ENCODE measurements at places on chromosomes 2 and 18. TPM values are rescaled to one million over a fixed set of nuclear protein-coding genes. Genes with fewer than 3 reads are reported as not detected.

The CIB4 gene
- not detected for total RNA-seq

DNA sequence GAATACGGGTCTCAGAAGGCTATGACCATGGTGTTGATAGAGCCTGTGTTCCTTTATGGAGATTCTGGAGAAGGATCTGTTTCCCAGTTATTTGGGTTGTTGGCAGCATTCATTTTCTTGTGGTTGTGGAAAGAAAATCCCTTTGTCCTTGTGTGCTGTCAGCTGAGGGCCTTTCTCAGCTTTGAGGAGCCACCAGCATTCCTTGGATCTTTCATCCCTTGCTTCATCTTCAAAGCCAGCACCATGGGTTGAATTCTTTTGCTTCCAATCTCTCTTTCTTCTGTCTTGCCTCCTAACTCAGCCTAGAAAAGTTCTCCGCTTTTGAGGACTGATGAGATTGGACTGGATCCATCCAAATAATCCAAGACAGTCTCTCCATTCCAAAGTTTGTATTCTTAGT lies 103.2 kb upstream of the MMADHC start:
- no peak for DNase-seq

DNA sequence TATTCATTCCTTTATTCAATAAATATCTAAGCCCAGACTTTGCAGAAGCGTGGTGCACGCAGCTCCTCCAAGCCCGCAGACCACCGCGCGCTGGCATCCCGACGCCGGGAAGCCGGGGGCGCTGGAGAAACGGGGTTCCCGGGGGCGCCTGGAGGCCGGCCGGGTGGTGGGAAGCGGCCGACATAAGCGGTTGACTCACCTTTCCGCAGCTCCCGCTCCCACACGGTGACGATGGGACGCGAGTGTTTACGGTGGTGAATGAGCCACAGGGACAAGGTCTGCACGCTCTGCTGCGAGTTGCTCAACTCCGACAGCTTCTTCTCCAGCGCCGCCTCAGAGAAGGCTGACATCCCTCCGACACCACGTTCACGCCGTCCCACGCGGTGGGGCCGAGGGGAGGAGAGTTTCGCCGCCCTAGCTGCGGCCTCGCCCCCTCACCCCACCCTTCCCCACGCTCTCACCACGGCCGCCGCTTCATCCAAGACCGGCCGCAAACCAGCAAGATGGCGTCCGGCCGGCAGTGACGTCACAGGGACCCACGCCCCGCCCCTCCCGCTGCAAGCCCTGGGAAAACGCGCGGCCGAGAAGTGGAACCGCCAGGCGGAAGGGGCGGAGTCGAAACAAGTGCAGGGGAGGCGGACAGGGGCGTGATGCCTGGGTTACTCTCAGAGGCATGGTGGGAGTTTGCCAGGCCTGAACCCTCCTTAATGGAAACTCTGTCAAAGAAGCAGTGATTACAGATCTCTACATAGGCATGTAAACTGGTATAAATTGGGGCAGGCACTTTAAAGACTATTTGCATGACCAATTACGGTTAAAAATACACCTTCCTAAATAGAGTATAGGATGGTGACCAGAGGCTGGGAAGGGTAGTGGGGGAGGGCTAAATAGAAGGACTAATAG lies at the start of gene RPRD1A:
Gene RPRD1A (minus strand): TSS at position 505 of the 903 bp plus-strand sequence. CDS start 155 bp downstream, at position 350.
- DNase-seq, result peak; percentile 76

DNA sequence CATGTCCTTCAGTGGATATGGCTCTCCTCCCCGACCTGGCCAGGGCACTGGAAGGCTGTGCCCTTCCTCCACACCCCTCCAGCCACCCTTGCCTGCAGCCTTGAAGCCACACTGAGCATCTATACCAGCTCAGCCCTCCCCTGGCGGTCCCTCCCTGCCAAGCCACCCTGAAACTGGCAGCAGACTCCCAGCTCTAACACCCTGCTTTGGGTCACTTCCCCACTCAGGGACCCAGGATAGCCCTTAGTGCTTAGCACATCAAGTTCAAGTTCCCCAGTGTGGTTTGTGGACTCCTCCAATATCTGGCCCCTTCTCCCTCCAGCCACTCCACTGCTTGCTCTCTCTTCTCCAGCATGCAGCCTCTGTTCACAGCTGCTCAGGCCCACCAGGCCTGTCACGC lies 89.4 kb downstream of the TNS1 start:
- no peak for DNase-seq

DNA sequence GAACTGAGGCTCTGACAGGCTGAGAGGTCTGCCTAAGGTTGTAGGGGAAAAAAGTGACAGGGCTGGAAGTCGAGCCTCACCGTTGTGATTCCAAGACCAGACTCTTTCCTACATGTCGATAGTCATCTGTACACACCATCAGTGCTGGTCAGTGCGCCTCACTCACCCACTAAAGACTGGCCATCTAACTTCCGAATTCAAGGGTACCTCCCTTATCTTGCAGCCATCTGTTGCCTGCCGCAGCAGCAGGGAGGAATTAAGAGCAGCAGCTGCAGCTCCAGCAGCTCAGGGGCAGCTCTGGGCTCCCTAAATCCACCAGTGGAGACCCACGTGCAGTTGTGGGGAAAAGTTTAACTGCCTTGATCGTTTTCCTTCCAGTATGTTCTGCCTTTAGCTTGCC lies 32.6 kb upstream of the GPR39 start:
- no peak for DNase-seq

GRCh38 chr2:199958014-199958413 lies 2.6 kb downstream of the MAIP1 start:
- DNase-seq, result no peak

DNA sequence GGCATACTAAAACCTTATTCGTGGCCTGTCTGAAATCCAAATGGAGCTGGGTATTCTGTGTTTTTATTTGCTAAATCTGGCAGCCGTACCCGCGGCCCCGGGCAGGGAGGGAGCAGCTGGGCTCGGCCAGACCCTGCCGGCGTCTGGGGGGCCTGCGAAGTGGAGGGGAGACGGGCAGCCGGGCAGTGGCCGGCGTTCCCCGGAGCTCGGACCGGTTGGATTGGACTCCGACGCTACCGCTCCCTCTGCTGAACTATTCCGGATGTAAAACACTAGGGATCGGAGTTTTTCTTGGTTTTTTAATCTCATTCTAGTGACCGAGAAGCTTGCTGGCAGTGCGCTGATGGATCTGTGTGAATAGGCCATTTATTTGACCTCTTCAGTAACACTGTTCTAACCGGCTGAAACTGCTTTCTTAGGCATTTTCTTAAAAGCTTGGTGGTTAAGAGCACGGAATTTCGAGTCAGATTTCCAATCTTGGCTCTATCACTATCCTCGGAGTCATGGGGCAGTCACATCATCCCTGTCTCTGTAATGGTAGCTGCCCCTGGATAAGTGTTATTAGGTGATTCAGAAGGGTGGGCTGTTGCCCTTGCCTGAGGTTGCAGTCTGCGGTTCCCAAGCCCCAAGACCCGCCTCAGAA lies 694 bp downstream of the UNC50 start:
- no peak for DNase-seq

GRCh38 chr18:33316146-33316587 lies 124.4 kb downstream of the CCDC178 start:
- DNase-seq, result no peak

The METAP1D gene
- total RNA-seq, result 7.6 TPM

DNA sequence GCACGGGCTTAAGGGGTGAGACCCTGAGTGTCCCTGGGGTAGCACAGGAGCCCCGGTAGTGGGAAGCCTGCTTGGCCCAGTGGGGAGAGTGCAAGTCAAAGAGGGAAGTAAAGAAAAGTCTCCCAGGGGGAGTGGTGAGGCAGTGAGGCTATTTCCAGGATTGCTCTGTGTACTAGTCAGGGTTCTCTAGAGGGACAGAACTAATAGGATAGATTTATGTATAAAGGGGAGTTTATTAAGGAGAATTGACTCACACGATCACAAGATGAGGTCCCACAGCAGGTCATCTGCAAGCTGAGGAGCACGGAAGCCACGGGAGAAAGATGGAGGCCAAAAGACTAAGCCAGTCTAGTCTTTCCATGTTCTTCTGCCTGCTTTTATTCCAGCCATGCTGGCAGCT lies 45.5 kb downstream of the CMPK2 start:
- no peak for DNase-seq

The SNRNP27 gene
- 25.5 TPM for total RNA-seq

- no peak for DNase-seq
These were observed 854 bp downstream of the GPR155 start for GRCh38 chr2:174485788-174486562.

DNA sequence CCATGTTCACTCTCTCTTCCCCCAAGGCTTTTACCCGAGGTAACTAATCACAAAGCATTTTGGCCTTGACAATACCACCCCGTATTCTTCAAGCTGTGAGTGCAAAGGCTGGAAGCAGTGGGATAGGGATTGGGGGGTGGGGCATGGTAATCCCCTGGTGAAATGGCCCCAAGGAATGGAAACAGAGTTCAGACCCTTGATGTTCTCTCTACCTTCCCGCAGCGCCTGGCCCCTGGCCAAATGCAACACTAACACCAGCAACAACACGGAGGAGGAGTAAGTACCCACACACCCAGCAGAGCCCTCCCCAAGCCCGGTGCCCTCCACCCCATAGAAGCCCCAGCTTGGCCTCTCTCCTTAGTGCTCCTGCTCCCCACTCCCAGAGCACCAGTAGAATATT lies 36.9 kb downstream of the CNGA3 start:
- DNase-seq, result no peak

DNA sequence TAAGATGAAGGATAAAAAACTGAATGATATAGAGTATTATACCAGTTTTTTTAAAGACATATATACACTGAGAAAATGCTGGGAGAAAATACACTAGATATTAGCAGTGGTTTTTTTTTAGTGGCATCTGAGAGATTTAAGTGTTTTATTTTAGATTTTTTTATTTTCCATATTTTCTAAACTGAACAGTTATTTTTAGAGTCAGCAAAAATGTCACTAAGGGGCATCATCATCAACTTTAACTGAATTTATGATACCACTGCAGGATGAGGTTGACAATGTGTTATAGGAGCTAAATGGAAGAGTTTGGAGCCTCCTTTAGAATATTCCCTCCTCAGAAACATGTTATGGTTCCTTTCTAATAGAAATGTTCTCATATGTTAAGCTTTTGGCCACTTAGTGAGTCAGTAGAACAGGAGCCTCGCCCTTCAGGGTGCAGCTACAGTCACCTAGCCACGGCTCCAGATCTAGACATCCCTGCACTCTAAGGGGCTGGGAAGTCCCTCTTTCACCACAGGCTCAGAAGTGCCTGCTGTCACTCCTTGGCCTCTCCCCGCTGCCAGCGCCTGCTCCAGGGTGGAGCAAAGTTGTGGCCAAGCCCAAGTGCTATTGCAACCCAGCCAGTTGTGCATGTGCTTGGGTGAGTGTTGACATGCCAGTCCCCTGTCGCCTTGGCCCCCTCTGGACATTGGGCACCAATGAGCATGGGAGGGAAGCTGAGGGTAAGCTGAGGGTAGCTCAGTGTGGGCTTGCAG lies 210.7 kb upstream of the RASGRP3 start:
- no peak for DNase-seq

The UGT1A5 gene
- not detected for total RNA-seq

DNA sequence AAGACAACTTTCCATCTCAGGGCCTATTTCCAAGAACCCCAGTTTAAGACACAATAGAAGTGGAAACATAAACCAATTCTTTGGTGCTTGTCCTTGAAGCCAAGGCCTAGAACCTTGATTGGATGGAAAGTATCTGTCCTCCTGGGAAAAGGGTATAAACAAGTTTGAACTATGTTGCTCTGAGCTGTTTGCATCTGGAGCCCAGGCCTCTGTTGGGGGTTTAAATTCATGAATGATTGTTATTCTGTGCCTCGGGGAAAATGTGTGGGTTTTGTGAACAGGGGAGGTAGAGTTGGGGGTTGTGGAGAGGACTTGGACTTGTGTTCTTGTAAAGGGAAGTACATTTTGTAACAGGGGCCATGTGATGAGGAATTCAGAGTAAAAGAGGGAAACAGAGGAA lies 406.1 kb downstream of the SLC4A3 start:
- DNase-seq, result no peak

DNA sequence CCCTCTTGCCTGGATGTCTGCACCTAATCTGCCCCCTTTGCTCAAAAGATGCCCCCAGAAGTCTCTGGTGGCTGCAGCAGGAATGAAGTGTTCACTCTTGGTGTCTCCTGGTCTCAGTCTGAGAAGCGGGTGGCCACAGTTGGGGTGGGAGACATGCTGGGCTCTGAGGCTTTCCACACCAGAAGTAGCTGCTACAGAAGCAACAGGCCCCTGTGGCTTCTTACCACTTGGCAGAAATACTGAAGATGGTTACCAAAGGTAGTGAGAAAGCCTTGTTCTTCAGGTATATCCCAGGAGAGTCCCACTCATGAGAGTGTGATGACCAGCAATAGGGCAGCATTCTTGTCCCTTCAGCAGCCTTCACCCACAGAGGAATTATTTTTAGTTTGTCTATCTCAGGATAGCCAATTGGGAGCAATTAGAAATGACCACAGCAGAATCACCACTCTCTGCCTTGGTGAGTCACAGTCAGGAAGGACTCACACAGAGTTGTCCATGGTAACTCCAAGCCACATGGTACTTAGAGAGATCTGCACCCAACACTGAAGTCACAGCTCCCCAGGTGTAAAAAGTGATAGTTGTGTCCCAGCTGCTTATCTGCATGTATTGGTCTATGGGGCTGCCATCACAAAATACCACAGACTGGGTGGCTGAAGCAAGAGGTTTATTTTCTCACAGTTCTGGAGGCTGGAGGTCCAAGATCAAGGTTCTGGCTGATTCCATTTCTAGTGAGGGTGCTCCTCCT lies 169.8 kb upstream of the ID2 start:
- DNase-seq, result no peak

GRCh38 chr2:50118905-50119702 lies 912.8 kb downstream of the NRXN1 start:
- DNase-seq, result no peak

The SLC38A11 gene
- not detected for total RNA-seq

DNA sequence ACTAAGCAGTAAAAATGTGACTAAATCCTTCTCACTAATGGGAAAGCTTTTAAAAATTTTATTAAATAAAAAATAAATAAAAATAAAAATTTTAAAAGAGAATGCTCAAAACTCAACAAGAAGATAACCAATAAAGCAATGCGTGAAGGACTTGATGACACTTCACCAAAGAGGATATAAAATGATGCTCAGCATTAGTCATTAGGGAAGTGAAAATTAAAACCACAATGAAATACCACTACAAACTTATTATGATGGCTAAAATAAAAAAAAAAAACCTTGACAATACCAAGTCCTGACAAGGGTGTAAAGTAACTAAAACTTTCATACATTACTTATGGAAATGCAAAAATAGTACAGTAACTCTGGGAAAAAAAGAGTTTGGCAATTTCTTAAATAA lies 3.3 kb upstream of the WDR75 start:
- no peak for DNase-seq

GRCh38 chr2:46970334-46971288 lies 55.0 kb upstream of the MCFD2 start:
- DNase-seq, result no peak

- no peak for DNase-seq
These were observed 222.9 kb downstream of the EIPR1 start for GRCh38 chr2:3154700-3155099.

DNA sequence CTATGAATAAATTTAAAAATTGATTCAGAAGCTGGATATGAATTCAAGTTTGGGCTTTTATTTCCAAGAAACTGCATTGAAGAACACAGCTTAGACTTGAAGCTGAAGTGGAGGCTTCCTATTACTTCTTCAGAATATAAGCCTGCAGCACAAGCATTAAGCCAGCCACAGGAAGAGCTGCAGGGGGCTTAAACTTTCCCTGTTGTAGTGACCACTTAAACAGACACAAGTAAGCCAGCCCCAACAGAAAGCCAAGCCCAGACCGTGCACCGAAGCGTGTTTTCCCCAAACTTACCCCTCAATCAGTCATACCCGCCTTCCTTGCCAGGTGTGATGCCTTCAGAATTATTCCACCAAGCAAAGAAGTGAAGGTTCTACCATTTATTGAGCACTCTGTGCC lies 28.7 kb downstream of the ERMN start:
- no peak for DNase-seq

The MEP1B gene
- total RNA-seq, result not detected

GRCh38 chr2:80651435-80651834 lies 346.9 kb upstream of the LRRTM1 start:
- no peak for DNase-seq

Measured in pulmonary artery endothelial cell (primary cell).